ENCODE measurements at places on chromosomes 6 and 20.

DNA sequence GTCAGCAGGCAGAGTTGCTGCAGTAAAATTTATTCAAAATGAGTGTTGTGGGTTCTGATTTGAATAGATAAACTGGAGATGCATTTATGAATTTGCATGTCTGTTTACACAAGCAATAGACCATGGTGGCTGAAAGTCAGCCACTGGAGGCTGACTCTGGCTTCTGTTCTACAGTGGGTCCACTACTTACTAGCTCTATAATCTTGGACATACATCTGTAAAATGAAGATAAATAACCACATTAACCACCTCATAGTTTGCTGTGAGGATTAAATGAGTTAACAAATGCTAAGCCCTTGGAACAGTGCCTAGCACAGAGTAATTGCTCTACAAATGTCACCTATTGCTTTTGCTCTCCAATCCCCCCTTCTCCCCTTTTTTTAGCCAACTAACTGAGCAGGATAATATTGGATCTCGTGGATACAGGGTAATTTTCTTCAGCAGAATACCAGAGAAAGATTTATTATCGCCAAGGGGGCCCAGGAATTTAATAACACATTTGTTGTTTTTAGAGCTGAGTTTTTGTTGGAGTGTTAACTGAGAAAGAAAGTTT, 1.4 kb upstream of the PM20D2 start:
- H3K4me3 ChIP-seq, result no peak overlapping the region
- peaks cover 10% of the 10 kb centered on the region for H3K4me1 ChIP-seq
- no peak for DNase-seq
- no peaks in the 10 kb centered on the region for H3K27me3 ChIP-seq
- H3K36me3 ChIP-seq, result peaks cover 3% of the 10 kb centered on the region

- peaks cover 51% of the 10 kb centered on the region for H3K4me1 ChIP-seq
- no peak overlapping the region for H3K4me3 ChIP-seq
- DNase-seq, result no peak
Observed at GRCh38 chr20:41560970-41561369, 57.2 kb downstream of the CHD6 start.

DNA sequence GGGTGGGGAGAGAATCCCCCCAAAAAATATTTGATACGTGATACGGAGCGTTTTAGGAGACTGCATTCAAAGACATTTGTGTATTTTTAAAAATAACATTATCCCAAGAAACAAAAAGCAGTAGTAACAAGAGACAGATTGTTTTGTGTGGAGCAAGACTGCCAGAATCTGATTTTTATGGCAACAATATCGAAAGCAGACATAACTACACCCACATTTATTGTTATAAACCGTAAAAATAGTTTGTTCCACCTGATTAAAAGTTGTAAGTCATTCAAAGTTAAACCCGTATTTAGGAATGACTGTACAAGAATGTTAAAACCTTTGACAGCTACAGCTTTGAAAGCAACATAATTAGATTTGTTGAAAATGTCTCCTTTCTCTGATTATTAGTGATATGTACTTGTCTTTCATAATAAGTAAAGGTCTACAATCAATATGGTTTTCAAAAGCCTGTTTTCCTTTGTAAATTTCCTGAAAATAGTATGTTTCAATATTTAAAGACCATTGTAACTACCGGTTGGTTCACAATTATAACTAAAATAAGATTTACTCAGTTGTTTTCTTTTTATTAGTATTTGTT, 2.7 kb downstream of the EYA4 start:
- no peak overlapping the region for H3K4me3 ChIP-seq
- H3K36me3 ChIP-seq, result no peaks in the 10 kb centered on the region
- H3K27ac ChIP-seq, result no peak overlapping the region

GRCh38 chr6:56524891-56525703, 117.6 kb downstream of the DST start:
- no peak for DNase-seq
- peaks cover 2% of the 10 kb centered on the region for H3K4me1 ChIP-seq
- no peak overlapping the region for H3K27ac ChIP-seq
- no peaks in the 10 kb centered on the region for H3K36me3 ChIP-seq
- H3K4me3 ChIP-seq, result no peak overlapping the region
- peaks cover 2% of the 10 kb centered on the region for H3K27me3 ChIP-seq

DNA sequence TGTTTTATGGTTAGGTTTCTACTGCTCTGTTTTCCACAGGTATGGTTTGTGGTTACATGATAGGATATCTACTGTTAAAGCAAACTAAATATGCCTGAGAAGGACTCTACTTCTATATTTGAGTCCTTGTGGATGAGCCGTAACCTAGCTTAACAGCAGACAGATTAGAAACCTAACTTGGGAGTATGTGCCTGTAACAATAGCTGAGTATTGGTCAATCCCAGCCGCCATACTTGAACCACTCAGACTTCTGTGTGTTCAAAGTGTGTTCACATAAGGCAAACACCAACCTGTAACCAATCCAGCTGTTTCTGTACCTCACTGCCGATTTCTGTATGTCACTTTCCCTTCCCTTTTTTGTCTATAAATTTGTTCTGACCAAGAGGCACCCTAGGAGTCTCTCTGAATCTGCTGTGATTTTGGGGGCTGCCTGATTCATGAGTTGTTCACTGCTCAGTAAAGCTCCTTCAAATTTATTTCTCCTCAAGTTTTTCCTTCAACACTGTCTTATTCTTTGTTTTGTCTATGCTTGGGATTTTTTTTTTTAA, 37.1 kb downstream of the PHF3 start:
- H3K4me3 ChIP-seq, result no peak overlapping the region
- H3K27ac ChIP-seq, result no peak overlapping the region
- no peaks in the 10 kb centered on the region for H3K27me3 ChIP-seq
- no peak for DNase-seq

GRCh38 chr6:137033828-137034227, 10.9 kb downstream of the IL20RA start:
- no peaks in the 10 kb centered on the region for H3K4me1 ChIP-seq
- no peaks in the 10 kb centered on the region for H3K36me3 ChIP-seq
- H3K4me3 ChIP-seq, result no peak overlapping the region
- no peak overlapping the region for H3K27ac ChIP-seq
- H3K27me3 ChIP-seq, result peaks cover 24% of the 10 kb centered on the region

GRCh38 chr6:13421425-13422059, 65.9 kb downstream of the GFOD1 start:
- H3K36me3 ChIP-seq, result peaks cover 6% of the 10 kb centered on the region
- no peak overlapping the region for H3K27ac ChIP-seq
- no peaks in the 10 kb centered on the region for H3K27me3 ChIP-seq
- H3K4me1 ChIP-seq, result peaks cover 26% of the 10 kb centered on the region
